ENCODE measurements at places on chromosomes 5 and 9.

GRCh38 chr9:94511955-94512265, 43.0 kb upstream of the PCAT7 start:
- no peak for DNase-seq

DNA sequence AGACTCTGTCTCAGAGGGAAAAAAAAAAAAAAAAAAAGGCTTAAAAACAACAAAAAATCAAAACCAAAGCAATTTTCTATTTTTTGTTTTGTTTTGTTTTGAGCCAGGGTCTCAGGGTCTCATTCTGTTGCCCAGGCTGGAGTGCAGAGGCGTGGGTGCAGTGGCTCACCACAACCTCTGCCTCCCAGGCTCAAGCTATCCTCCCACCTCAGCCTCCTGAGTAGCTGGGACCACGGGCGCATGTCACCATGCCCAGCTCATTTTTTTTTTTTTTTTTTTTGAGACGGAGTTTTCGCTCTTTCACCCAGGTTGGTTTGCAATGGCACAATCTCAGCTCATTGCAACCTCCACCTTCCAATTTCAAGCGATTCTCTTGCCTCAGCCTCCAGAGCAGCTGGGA, 5.7 kb downstream of the STK10 start:
- DNase-seq = no peak

DNA sequence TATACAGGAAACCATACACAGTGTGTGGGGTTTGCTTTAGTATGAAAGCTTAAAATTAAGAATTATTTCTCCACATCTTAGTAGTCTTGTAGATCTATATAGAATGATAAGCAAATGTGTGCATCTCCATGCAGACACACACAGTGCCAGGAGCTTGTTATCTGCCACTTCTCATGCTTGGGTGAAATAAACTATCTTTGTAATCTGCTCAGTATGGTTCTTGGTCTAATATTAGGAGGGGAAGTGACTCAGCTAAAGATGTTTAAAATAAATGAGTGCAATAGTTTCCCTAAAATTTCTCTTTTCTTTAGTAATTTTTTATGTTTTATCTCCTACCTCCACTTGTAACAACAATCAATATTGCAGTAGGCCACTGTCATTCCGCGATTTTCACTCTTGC, 689.6 kb downstream of the TAF11L14 start:
- no peak for DNase-seq

DNA sequence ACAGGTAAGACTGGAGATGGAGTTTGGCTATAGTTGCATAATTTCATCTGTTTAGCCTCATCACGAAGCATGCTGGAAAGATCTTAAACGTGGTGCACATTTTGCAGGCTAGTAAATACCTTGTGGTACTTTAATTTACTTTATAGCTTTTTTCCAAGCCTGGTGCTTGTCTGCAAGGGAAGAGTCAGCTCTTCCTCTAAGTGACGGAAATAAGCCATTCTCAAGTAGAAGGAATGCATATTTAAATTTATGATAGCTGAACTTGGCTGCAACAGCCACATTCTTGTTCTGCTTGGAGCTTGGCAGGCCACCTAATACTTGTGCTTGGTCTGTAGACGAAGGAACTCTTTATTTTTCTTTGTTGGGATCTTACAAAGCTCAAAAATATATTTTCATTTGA, 188.0 kb upstream of the PIK3R1 start:
- no peak for DNase-seq
